ENCODE measurements at places on chromosomes 1 and 21.

DNA sequence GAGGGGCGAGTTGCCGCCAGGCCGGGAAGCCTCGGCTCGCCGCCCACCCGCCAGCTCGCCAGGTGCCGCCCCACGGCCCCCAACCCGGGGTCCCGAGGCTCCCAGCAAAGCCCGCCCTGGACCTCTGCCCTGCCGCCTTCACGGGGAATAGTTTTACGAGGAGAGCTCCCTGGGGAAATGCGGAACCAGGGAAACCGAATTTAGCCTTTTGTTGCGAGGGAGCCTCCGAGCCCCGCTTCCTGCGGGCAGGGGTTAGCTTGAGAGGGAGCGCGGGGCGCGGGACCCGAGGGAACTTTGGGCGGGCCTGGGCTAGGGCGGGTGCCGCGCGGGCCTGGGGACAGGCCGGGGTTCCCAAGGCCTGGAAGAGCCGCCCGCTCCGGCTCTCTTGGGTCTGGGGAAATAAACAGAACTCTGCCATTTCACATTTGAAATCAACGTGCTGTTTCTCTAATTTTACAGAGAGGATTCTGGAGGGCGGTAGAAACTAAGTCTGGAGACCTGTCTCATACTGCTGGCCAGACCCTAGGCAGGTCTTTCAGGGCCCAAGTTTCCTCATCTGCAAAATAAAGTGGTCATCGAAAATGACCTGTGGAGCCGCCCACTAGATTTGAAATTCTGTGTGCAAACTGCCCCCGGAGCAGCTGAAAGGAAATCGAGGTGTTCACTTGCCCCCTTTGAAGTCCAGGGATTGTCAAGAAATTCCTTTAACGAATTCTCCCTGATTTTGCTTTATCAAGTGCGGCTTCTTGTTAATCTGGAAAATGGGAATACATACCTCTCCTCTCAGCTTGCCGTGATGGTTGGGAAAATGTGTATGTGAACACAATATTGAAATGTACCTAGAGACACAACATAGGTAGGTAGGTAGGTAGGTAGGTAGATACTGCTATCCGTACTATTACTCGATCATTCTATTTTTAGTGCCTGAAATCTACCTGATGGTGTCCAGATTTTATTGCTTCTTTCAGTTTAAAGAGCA, 749 bp upstream of the GLUL start:
- DNase-seq = no peak

GRCh38 chr1:212167098-212167497, 118.1 kb upstream of the PPP2R5A start:
- no peak for DNase-seq

DNA sequence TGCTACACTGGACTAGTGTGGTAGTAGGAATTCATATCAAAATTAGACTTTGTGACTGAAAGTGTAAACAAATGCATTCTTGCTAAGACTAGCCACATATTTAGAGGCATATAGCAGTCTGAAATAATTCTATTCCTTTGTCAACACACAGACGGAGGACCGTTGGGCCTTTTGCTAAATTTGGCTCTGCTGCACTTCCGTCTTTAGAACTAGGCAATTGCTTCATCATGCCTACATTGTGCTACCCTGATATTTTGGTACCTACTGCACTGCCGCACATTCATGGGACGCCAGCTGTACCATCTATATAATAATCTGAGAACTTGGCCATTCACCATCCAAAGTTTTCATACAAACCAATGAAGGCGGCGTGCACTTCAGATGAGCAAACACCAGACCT, 346.8 kb downstream of the KIF26B start:
- DNase-seq = no peak

DNA sequence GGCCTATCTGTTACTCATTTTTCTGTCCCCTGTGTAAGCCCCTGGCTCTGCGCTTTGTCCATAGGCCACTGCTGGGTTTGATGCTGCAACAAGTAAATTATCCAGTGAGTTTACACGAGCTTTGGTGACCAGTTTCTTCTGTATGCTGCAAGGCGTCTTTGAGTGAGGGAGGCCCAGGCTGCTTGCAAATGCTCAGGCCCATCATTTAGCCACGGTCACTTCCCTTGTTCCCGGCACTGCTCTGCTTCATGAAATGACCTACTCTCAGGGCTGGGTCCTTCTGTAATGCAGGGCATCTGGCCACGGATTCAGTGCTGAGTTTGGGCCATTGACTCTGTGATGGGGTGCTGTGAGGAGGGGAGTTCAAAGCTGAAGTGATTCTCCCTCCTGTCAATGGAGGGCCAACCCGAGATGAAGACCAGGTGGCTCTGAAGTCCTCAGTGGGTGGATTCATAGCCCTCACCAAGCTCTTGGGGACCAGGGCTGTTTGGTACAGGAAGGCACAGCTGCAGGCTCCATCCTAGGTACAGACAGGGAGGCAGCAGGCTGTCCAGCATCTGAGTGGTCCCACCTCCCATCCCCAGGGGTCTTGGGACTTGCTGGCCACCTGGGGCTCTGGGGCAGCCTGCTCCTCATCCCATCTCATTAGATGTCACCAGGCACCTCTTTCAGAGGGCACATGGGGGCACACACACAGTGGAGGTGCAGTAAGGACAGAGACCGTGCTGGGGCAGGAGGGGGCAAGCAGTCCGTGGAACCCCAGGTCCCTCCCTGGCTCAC, 21.7 kb downstream of the LHX4 start:
- DNase-seq = no peak
